GM12878 (cell line): ENCODE measurements at places on chromosomes 13 and 19. TPM values are rescaled to one million over a fixed set of nuclear protein-coding genes. Genes with fewer than 3 reads are reported as not detected.

The IGFL4 gene
- not detected in 2 replicates for polyA plus RNA-seq

DNA sequence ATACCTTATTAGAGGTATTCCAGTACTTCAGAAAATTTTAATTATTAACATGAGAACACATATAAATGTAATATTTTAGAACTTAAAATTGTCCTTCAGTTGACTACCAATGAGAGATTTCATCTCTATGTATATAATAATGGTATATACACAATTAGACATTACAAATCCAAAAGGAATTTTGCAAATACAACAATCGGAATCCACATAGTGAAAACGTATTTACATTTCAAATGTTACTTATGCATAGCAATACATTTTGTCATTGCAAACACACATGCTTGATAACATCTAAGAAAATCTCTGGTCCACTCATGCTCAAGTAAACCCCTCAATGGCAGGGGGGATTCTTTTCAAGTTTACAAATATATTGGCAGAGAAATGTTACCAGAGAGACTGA lies 2345.2 kb downstream of the PCDH9 start:
- DNase-seq, result no peak

- DNase-seq, result no peak
Observed at GRCh38 chr19:12773571-12773970, 1.8 kb downstream of the HOOK2 start.

DNA sequence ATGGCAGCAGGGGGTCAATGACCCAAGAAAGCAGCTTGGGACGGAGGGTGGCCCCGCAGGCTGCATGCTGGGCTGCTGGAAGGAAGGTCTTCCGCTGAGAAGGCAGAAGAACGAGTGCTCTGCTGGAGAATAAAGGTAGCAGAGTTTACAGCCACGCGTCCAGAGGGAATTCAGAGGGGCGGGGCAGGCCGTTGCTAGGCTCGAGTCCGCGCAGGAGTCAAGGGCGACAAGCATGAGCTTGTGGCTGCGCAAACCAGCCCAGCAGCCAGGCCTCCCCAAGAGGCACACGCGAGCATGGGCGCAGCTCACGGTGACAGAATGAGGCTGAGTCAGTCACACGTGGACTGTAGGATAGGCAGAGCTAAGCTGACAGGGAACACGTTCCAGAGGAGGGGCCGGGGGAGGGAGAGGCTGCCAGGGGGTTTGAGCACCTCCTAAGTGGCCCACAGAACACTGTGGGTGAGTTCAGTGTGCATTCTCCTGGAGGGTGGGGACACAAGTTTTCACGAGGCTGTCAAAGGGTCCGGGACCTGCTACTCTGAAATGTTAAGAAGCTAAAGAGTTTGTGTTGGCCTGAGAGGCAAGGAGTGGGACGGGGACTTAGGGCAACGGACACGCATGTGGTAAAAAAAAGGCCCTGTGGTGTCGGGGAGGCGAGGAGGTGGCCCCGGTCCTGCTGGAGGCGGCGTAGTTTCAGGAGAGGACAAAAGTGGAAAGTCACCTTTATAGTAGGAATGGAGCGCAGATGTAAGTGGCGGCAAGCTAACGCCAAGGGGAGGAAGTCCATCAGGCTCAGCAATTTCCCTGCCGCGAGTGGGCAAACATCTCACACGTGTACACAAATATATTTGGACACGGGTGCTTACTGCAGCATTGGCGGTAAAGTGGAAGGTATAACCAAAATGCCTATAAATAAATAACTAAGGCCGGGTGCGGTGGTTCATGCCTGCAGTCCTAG lies 17.7 kb downstream of the RFX2 start:
- no peak for DNase-seq

DNA sequence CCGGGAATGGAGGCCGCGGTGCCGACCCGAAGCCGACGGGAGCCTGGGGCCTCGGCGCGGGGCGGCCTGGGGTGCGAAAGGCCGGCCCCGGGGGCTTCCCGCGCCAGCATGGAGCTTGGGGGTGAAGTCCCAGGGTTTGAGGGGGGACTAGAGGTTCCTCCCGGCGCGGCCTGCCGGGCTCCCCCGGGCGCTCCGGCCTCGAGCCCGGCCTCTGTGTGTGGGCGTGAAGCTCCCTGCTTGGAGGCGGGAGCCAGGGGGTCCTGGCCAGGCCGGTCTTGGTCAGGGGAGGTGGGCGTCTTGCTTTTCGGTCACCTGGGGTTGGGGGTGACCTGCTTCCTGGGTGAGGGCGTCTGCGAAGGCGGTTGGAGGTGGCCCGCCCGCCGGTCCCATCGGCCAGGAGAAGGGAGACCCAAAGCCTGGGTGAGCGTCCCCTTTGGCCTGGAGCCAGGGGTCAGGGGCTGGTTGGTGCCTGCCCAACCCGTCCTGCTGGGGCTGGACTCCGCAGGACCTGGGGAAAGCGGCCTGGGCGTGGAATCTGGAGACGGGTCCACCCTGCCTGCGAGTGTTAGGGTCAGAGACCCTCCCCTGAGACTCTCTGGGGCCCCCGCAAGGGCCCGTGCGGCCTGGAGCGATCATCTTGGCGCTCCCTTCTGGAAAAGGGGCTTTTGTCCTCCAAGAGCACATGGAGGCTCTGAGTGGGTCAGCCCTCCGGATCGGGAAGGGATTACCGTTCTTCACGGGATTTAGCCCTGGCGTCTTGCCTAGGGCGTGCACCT lies 535 bp downstream of the BSG start:
- no peak for DNase-seq

The COL4A1 gene
- polyA plus RNA-seq, result 0.07 and 0.14 TPM in 2 replicates

DNA sequence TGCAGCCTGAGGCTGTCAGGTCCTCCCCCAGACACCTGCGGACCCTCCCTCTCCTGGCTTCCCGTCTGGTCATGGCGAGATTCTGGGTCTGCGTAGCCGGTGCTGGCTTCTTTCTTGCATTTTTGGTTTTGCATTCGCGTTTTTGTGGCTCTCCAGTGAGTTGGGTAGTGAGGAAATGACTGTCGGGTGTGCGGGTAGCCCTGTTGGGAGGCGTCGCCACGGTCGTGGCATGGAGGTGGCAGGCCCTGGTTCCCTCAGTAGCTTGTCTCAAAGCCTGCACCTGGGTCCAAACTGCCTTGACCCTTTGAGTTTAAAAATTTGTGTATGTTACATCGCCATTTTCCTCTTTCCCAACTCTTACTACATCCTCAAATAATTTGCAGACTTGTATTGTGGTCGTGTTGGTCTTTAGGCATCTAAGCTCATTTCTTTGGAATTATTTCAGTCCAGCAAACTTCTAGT lies 344 bp downstream of the NHLRC3 start:
- no peak for DNase-seq

- no peak for DNase-seq
Observed at GRCh38 chr19:7328647-7329046, 20.1 kb upstream of the ARHGEF18 start.

The YJEFN3 gene
- 4.0 and 6.3 TPM in 2 replicates for polyA plus RNA-seq

- no peak for DNase-seq
Observed at GRCh38 chr13:103945836-103946235, 879.6 kb upstream of the SLC10A2 start.

GRCh38 chr19:11256189-11256588 lies 6.1 kb downstream of the DOCK6 start:
- no peak for DNase-seq

DNA sequence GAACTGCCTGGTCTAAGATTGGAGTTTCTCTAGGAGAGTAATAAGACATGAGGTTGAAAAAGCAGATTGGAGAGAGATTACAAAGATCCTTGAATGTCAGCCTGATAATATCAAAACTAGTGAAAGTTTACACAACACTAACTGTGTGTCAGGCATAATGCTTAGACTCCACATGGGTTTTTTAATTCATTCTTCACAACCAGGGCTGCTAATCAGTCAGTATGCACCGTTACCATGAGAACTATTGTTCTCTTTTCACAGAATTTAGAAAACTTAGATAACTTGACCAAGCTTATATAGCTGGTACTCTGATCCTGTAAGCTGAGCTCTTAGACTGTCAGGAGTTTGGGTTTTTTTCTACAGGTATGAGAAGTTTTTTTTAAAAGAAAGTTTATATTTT lies 46.6 kb upstream of the TSC22D1 start:
- DNase-seq, result no peak

GRCh38 chr13:66139701-66140100 lies 1090.4 kb downstream of the PCDH9 start:
- DNase-seq, result no peak

The ZNF69 gene
- 0.50 and 0.75 TPM in 2 replicates for polyA plus RNA-seq

GRCh38 chr19:8221161-8221560 lies 12.0 kb downstream of the CERS4 start:
- no peak for DNase-seq
